ENCODE measurements at places on chromosomes 1 and 21. TPM values are rescaled to one million over a fixed set of nuclear protein-coding genes. Genes with fewer than 3 reads are reported as not detected.

Gene OR2L2
- total RNA-seq: under 0.01 TPM

Gene YBX1
- 748 TPM for total RNA-seq

Gene CR1L
- not detected for total RNA-seq

Gene GPATCH2
- 18.9 TPM for total RNA-seq

Gene GBP6
- not detected for total RNA-seq

Gene ZRANB2
- total RNA-seq: 38.6 TPM

Gene PLXNA2
- total RNA-seq: 171 TPM

Gene CRNN
- total RNA-seq: not detected

Gene S100A13
- total RNA-seq: 96.4 TPM

Gene HPDL
- 6.4 TPM for total RNA-seq

Gene KRTAP12-3
- total RNA-seq: not detected

Gene REN
- total RNA-seq: 0.33 TPM

Gene PRAMEF14
- total RNA-seq: not detected

Gene UBE2U
- not detected for total RNA-seq

Gene SF3B4
- total RNA-seq: 18.0 TPM

Gene CLDN14
- 0.29 TPM for total RNA-seq

Gene TFAP2E
- total RNA-seq: 0.19 TPM

Gene RAB3B
- 16.3 TPM for total RNA-seq

Gene HES4
- total RNA-seq: 20.6 TPM

Gene SETD4
- 18.2 TPM for total RNA-seq

Gene CLDN19
- not detected for total RNA-seq

Gene ZMYM1
- 25.9 TPM for total RNA-seq

Gene ATP6V1G3
- total RNA-seq: 0.33 TPM

Gene TAS1R1
- not detected for total RNA-seq

Gene NCAM2
- 0.57 TPM for total RNA-seq

Gene TMPRSS15
- total RNA-seq: not detected

Gene RBP7
- not detected for total RNA-seq

Gene GCSAML
- total RNA-seq: not detected

Gene SPRR2E
- total RNA-seq: not detected

Gene CASQ1
- not detected for total RNA-seq

Gene NTNG1
- total RNA-seq: 2.2 TPM

Gene GLIS1
- total RNA-seq: not detected

Gene AUNIP
- total RNA-seq: 4.2 TPM

Gene RHOC
- 965 TPM for total RNA-seq

Gene GJB4
- total RNA-seq: not detected

Gene XCL1
- total RNA-seq: not detected

Gene MPL
- total RNA-seq: 0.10 TPM

Gene LCE2A
- total RNA-seq: not detected

Gene C1orf53
- 1.3 TPM for total RNA-seq

Gene KCNQ4
- not detected for total RNA-seq

Gene AKR7A3
- total RNA-seq: 0.57 TPM

Gene CACNA1S
- not detected for total RNA-seq

Gene ACTL8
- not detected for total RNA-seq

Gene BCL2L15
- total RNA-seq: 0.33 TPM

Gene NHLH1
- total RNA-seq: 0.19 TPM

Gene SIK1
- total RNA-seq: 15.7 TPM

Gene RNF186
- total RNA-seq: not detected

Gene AMIGO1
- 0.65 TPM for total RNA-seq
